ENCODE measurements at places on chromosomes 6 and 20. TPM values are rescaled to one million over a fixed set of nuclear protein-coding genes. Genes with fewer than 3 reads are reported as not detected.

The POU5F1 gene
- 3.2 TPM for total RNA-seq

The OR12D3 gene
- total RNA-seq = not detected

The ADGRF4 gene
- total RNA-seq = 6.8 TPM

The PRDM13 gene
- total RNA-seq = 1.1 TPM

The FRMD1 gene
- total RNA-seq = 0.02 TPM

The USP49 gene
- total RNA-seq = 1.7 TPM

The RTEL1 gene
- total RNA-seq = 6.4 TPM

The FAM209B gene
- not detected for total RNA-seq

Measured in A549 treated with CpdA at 1 μM for 4 hours (cell line).